ENCODE measurements at places on chromosomes 3 and 15.

DNA sequence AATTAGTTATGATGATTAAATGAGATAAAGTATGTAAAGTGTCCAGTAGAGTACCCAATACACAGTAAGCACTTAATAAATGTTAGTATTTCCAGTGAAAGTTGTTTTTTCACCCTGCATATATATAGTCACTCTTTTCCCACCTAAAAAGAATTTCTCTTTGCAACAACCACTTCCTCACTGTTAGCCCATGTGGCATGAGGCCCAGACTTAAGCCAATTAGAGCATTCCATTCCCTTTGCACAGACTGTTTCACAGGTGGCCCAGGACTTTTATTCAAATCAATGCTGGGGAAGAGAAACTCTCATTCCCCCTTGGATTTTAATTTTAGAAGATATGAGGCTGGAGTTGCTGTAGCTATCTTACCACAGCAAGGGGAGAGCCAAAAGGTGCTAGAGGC lies 3.7 kb downstream of the IFT80 start:
- no peak for DNase-seq

GRCh38 chr3:77190374-77190773 lies 150.5 kb downstream of the ROBO2 start:
- no peak for DNase-seq

GRCh38 chr15:71111181-71111565 lies 4.1 kb upstream of the THSD4 start:
- DNase-seq = no peak

- DNase-seq = no peak
Observed at GRCh38 chr3:188979669-188980310, 192.0 kb upstream of the TPRG1 start.

DNA sequence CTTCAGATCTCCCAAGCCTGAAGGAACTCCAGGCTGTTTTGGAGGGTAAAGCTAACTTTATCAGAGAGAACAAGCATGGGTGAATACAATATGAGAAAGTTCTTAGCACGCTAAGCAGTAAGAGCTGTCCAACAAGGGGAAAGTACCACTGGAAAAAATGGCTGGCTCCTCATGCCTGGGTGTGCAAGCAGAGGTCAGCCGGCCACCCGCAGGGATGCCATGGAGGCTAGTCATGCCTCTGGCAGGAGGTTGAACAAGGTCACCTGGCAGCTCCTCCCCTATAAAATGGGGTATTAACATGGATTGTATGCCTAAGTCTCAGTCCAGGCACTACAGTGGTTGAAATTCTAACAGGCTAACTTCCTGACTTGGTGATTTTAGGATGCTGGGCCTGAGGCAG lies 75.4 kb upstream of the SLC6A1 start:
- no peak for DNase-seq

DNA sequence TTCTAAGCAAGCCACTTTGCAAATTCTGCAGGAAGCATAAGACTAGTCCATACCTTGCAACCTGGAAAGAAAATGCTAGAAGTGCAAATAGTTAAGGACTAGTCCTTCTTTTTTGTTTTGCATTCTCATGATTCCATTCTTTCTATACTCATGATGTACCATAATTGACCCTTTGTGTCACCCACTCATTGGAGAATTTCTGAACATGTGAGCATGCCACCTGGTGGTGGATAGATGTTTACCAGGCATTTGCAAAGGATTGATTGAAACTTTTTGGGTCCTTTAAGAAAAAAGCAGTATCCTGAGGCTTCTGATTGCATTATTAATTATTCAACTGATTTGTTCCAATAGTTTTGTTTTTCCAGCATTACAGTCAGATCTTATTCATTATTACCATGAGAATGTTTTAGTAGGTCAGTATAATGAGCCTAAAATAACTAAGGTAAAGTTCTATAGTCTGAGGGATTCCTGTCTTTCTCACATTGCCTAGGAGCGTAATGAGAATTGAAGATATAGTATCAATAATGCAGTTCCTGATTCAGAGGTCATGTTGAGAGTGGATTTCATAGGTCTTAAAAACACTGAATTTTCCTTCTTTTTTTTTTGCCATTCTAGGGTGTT lies 20.2 kb upstream of the DIPK2A start:
- DNase-seq = no peak

- DNase-seq = no peak
Observed at GRCh38 chr3:43966530-43966929, 275.2 kb upstream of the TOPAZ1 start.

- DNase-seq = peak; percentile 56
Observed at GRCh38 chr15:69414701-69415167, 585 bp downstream of the KIF23 start.

GRCh38 chr3:67724434-67724833 lies 70.0 kb upstream of the SUCLG2 start:
- DNase-seq = no peak

DNA sequence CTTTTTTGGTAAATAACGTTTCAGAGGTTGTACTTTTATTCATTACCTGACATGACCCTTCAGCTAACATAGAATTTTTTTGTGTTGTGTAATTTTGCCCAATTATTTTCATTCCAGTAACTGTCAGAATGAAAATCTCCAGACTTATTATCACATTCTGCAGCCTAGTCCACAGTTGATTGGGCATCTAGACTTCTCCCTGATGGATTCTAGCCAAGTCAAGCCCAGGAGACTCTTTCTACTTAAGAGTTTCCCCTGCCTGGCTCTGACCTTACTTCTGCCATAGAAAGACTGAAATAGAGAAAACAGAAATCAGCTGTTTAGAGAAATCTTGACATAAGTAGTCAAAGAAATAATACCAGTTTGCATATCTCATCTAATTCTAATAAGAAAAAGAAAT lies 82.9 kb upstream of the CDAN1 start:
- DNase-seq = no peak

DNA sequence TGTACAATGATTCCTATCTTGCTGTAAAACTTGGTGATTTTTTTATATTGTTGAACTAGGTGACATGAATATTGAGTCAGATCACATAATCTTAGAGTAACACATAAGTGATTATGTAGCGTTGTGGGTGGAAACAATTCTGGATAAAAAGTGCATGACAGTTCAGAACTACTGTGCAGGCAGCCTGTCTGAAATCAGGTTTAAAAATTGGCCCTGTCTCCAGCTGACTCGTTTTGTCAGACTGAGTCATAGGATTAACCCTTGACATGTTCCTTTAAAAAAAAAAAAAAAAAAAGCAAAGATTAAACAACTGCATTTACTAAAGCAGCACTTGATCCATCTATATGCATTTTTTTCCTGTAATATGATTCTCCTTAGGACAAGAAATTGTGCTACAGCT lies 160.0 kb upstream of the CGNL1 start:
- no peak for DNase-seq

DNA sequence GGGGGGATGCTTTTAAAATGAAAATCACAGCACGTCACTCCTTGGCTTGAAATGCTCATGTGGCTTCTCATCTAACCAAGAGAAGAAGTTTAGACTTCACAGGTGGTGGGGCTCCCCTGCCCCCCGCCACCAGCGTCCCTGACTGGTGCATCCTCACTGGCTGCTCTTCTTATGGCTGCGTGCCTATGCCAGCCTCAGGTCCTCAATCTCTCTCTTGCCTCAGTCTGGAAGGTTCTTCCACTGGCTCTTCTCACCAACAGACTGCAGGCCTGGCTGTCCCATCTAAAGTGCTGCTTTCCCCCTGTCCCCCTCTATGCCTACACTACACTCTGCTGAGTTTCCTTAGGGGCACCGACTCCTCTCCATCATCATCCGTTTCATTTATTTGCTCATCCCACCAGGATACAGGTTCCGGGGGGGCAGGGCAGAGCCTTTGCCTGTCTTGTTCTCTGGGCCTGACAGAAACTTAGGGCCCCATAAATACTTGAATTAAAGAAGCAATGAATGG lies 20.6 kb downstream of the ABTB1 start:
- no peak for DNase-seq

- peak; percentile 82 for DNase-seq
Observed at GRCh38 chr3:72346526-72346926, 501.7 kb downstream of the SHQ1 start.

- DNase-seq = no peak
Observed at GRCh38 chr3:72303926-72304325, 519.0 kb upstream of the PROK2 start.

- DNase-seq = no peak
Observed at GRCh38 chr3:175704366-175705055, 845.4 kb downstream of the NAALADL2 start.

- no peak for DNase-seq
Observed at GRCh38 chr15:65050270-65050669, 5.1 kb downstream of the SLC51B start.

GRCh38 chr3:184248454-184249411 lies at the start of gene ALG3:
Gene ALG3, minus strand, starts transcription at chr3:184248962. Its CDS starts 22 bp downstream, at chr3:184248940.
- DNase-seq = peak; percentile 86

DNA sequence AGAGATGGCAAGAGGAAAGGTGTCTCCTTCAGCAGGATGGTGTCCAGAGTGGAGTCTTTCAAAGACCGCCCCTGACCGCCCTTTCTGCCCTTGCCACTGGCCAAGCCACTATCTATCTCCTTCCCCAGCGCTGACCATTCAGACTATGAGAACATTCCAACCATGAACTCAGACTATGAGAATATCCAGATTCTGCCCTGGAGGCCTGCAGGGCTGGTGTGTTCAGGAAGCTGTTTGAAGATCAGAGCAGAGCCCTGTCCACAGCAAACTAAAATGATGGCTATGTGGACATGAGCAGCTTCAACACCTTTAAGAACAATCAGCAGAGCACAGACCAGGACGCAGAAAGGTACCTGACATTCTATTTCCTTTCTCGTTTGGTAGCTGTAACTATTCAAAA lies 57.3 kb upstream of the WNT7A start:
- DNase-seq = no peak

- DNase-seq = no peak
Observed at GRCh38 chr3:40337136-40338108, 27.9 kb downstream of the EIF1B start.

DNA sequence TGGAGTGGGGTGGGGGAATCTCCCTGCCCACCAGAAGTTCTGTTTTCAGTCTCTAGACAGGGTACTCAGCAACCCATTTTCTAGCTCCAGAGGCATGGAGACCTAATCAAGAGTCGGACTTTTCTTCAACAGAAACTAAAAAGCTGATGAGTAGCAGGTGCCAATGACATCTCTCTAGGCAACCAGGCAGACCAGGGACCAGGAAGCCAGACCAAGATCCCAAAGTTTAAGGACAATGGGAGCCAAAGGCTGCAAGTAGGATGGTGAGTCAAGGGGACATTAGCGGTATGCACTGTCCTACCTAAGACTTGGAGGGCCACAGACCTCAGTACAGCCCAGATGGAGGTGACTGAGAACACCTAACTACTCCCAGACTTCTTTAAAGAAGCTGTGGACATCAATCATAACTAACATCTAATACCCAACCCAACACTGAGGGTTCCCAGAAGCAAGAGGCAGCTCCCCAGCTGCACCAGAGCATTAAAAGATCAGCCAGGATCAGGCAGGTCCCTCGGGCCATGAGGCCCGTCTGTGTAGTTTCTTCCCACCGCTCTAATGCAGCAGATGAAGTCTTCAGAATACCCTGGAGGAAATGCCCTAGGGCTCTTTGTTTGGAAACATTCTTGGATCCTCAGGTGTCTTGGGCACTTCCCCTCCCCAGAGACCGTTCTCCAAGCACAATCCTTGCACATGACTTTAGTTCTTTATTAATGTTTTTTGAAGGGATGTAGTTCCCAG lies 979 bp downstream of the CCDC71 start:
- no peak for DNase-seq

DNA sequence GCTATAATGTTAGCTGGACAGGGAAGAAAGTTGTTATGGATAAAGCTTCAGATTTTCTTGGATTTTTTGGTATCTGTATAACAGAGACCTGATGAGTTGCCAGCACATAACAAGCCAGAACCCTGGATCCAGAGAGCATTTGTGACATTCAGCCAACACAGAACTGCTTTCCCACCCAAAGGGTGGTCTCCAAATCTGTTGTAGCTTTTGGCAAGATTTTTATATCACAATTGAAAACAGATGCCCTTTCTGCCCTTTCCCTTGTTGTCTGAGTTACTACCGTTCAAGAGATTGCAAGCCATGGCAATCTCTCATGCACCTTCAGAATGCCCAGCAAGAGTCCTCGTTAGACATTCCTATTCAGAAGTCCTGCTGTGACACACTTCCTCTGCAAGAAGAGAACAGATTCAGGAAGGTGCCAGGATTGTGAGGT lies 107.6 kb upstream of the FGF7 start:
- DNase-seq = no peak

- no peak for DNase-seq
Observed at GRCh38 chr15:63942486-63943365, 103.6 kb downstream of the DAPK2 start.

GRCh38 chr3:9158865-9159630 lies 90.4 kb downstream of the SRGAP3 start:
- no peak for DNase-seq

GRCh38 chr3:2802429-2802828 lies 307.7 kb downstream of the IL5RA start:
- no peak for DNase-seq

- no peak for DNase-seq
Observed at GRCh38 chr15:89907289-89907688, 5.5 kb downstream of the ARPIN start.

- peak; percentile 98 for DNase-seq
Observed at GRCh38 chr3:194089357-194090177, 46.4 kb upstream of the HES1 start.

DNA sequence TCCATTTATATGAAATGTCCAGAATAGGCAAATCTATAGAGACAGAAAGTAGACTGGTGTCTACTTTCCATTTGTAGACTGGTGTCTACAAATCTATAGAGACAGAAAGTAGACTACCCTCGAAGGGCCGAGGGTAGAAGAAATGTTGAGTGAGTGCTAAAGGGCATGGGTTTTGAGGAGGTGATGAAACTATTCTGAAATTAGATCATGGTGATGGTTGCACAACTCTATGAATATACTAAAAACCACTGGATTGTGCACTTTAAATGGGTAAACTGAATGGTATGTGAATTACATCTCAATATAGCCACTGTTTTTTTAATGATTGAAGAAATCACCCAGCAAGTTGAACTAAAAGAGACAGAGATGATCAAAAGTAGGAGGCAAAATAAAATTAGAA lies 27.9 kb downstream of the TP53BP1 start:
- DNase-seq = peak; percentile 27

GRCh38 chr3:101725194-101725889 lies 928 bp downstream of the CEP97 start:
- no peak for DNase-seq

GRCh38 chr3:144859161-144859560 lies 887.5 kb downstream of the DIPK2A start:
- DNase-seq = no peak

DNA sequence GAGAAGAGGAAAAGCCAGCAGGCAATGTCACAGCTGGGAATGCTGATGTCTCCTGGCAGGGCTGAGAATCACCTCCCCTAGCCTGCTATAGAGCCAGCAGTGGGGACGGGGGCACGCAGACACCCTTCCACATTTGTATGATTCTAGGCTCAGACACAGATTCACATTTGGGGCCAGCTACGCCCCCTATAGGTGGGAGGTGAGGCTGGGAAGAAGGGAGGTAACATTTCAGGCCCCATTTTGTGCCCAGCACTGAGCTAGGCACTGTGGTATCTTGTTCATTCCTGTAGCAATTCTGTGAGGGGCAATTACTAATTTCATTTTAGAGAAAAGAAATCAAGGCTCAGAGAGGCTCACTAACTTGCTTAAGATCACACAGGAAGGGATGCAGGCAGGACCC lies 15.9 kb upstream of the ACAD9 start:
- no peak for DNase-seq

GRCh38 chr3:98984024-98984423 lies 82.5 kb upstream of the DCBLD2 start:
- DNase-seq = no peak

All from HL-60 (cell line).